Aorta (tissue), 5 donors: ENCODE measurements at places on chromosomes 3 and 15.

- H3K4me1 ChIP-seq = no peaks in the 10 kb centered on the region
- no peaks in the 10 kb centered on the region for H3K27me3 ChIP-seq
- DNase-seq = no peak
- H3K27ac ChIP-seq = no peak overlapping the region
- H3K4me3 ChIP-seq = no peak overlapping the region
- H3K36me3 ChIP-seq = no peaks in the 10 kb centered on the region
Measured at GRCh38 chr15:90318591-90318990, 33.5 kb upstream of the ZNF774 start.

GRCh38 chr15:99009741-99010330 is 2.2 kb upstream of the PGPEP1L start:
- H3K27me3 ChIP-seq = no peaks in the 10 kb centered on the region
- no peaks in the 10 kb centered on the region for H3K4me1 ChIP-seq
- H3K4me3 ChIP-seq = no peak overlapping the region
- H3K27ac ChIP-seq = no peak overlapping the region
- DNase-seq = no peak

- no peak overlapping the region for H3K27ac ChIP-seq
- H3K27me3 ChIP-seq = no peaks in the 10 kb centered on the region
- H3K4me3 ChIP-seq = no peak overlapping the region
- H3K4me1 ChIP-seq = peaks cover 8% of the 10 kb centered on the region
- DNase-seq = no peak
Measured at GRCh38 chr3:73592154-73593144, 32.3 kb downstream of the PDZRN3 start.

- no peak for DNase-seq
- no peak overlapping the region for H3K4me3 ChIP-seq
- H3K27ac ChIP-seq = no peak overlapping the region
- H3K36me3 ChIP-seq = peaks cover 1% of the 10 kb centered on the region
Measured at GRCh38 chr15:38620851-38621594, 56.4 kb upstream of the RASGRP1 start.

GRCh38 chr3:58800940-58801339 is 134.4 kb upstream of the FAM3D start:
- no peak overlapping the region for H3K4me3 ChIP-seq
- H3K27ac ChIP-seq = no peak overlapping the region
- no peaks in the 10 kb centered on the region for H3K4me1 ChIP-seq
- DNase-seq = no peak
- no peaks in the 10 kb centered on the region for H3K36me3 ChIP-seq
